ENCODE measurements at places on chromosomes 1 and 21.

GRCh38 chr21:24278711-24279110 is 1328.6 kb downstream of the MRPL39 start:
- no peak for DNase-seq

GRCh38 chr1:27650171-27650538 is 15.2 kb upstream of the FGR start:
- no peak for DNase-seq

- no peak for DNase-seq
These were observed 2206.0 kb downstream of the MRPL39 start for GRCh38 chr21:23401278-23401677.

DNA sequence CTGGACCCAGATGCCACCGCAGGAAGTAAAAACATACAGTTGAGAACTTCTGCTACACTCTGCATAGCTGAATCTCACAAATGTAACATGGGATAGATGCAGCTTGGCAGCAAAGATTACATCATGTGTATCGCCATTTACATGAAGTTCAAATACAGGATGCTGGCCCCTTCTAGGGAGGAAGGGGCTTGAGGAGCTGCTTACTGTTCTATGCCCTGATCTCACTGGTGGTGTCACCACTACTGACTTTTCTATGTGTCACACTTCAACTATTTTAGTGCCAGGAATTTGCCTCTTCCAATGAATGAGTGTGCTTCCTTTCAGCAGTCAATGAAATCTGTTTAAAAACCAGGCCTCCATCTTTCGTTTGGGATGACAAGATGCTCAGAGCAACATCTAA is 31.1 kb downstream of the MRAP start:
- DNase-seq: no peak

- peak; percentile 86 for DNase-seq
These were observed 34.9 kb downstream of the PLXNA2 start for GRCh38 chr1:208209286-208209685.

GRCh38 chr1:78045563-78045925 is 222 bp upstream of the GIPC2 start:
- DNase-seq: no peak

GRCh38 chr1:214106375-214106774 is 118.6 kb downstream of the PROX1 start:
- DNase-seq: no peak

All from retinal pigment epithelial cell (primary cell).